Stimulated activated CD4-positive, alpha-beta T cell treated with anti-CD3 and anti-CD28 coated beads, Interleukin-4, amount 100 ng/mL, for 24 hours (primary cell): ENCODE measurements at places on chromosomes 2 and 18.

- no peak for DNase-seq
These were observed 130.7 kb downstream of the ANKRD44 start for GRCh38 chr2:197179744-197180498.

- no peak for DNase-seq
These were observed 347.7 kb downstream of the LPIN1 start for GRCh38 chr2:12094134-12094533.

- no peak for DNase-seq
These were observed 25.6 kb upstream of the CASP8 start for GRCh38 chr2:201234663-201235135.

DNA sequence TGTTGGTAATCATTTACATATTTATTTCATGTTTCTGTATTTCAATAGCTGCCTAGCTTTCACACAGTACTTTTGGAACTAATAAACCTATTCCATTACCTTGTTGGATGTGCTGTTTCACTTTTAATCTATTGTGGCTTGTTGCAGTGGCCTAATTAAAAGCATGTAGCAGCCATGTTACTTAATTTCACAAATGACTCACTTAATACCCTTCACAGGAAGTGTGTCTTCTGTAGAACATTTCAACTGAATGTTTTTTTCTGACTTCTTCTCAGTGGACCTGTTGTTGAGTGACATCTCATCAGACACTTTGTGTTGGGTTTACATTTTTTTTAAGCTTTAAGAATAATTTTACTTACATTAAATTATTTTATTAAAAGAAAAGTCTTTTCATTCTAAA lies 260.5 kb upstream of the THUMPD2 start:
- DNase-seq: no peak

DNA sequence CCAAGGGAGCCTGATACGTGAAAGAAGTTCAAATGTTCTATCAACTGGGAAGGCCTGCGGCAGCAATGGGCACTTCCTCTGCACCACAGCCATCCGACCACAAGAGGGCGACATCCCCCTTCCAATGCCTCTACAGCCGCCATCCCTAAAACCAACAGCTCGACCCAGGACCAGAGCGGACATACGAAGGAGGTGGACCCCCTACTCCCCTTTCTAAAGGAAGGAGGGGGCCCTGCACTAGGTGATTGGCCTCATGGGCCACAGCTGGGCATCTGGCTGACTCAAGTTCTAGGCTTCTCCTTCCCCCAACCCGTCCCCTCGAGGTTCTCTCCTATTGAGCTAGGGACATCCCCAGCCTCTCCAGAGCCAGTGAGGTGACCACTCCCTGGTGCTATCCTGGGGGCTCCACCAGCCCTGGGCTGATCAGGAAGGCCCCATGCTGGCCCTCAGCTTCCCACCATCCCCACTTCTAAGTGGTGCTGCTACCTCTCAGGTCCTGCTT lies 217.2 kb downstream of the TNS1 start:
- peak; percentile 78 for DNase-seq

- DNase-seq: no peak
These were observed 16.9 kb upstream of the DAPL1 start for GRCh38 chr2:158778243-158778642.
